ENCODE measurements at places on chromosomes 11 and 22.

GRCh38 chr11:5363679-5364078 is 12.4 kb downstream of the OR51B6 start:
- no peak for DNase-seq

GRCh38 chr11:118857385-118857784 is 26.3 kb upstream of the CXCR5 start:
- no peak for DNase-seq

DNA sequence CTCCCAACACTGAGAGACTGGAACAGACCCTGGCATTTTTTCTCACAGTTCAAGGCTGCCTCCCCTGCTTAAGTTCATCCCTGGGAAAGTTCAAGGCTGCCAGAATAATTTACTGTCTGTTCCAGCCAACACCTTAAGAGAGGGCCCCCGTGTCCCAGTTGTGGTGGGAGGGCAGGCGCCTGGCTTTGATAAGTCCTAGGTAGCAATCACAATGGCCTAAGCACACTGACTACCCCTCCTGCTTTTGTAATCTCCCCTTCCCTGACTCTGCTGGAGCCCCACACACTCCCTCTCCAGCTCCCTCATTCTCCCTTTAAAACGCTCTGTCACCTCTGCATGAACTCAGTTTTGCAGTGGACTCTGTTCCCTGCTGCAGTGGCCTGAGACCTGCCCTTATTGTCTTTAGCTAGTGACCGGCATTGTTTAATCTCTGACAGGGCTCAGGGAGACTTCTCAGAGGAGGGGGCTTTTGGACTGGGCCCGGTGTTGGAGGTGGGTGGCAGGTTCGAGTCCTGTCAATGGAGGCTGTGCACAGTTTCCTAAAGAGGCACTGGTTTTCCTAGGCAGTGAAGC is 507.2 kb downstream of the TBC1D22A start:
- no peak for DNase-seq

DNA sequence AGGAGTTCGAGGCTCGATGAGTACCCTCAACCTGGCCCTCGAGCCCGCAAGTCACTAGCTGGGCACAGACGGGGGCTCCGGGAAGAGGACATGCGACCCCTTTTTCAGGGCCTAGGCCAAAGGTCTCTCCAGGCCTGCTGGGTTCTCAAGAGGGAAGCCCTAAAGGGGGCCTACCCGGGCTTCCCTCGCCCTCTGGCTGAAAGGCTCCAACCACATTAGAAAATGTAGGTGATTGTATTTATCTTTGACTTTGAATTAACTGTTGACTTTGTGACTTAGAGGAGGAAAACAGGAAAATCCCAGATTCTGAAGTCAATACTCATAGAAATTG is 7.3 kb upstream of the PAX6 start:
- DNase-seq, result no peak

DNA sequence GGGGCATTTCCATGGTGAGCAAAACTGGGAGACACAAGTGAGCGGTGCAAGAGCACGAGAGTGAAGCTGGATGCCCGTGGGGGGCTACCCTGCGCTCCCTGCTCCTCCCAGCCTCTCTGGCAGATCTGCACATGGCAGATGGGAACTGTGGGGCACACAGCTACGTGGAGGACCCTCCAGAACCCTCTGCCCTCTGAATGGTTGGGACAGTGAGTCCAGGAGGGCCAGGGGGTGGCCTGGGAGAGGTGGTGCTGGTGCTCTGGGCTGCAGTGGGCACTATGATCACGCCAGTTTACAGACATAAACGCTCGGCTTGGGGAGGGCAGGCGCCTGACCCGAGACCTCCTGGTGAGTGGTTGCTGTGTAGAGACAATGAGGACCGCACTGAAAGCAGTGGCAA is 205.9 kb downstream of the CTTN start:
- no peak for DNase-seq

Data from midbrain (tissue), 1 donor.